ENCODE measurements at places on chromosomes 5 and 9. TPM values are rescaled to one million over a fixed set of nuclear protein-coding genes. Genes with fewer than 3 reads are reported as not detected.

GRCh38 chr9:29640507-29640906 is 2067.2 kb upstream of the C9orf72 start:
- DNase-seq = no peak

- peak; percentile 34 for DNase-seq
Observed at GRCh38 chr5:52693280-52693679, 94.4 kb upstream of the ITGA1 start.

- peak; percentile 58 for DNase-seq
Observed at GRCh38 chr5:7396713-7397454, 946 bp downstream of the ADCY2 start.

SECISBP2 gene
- 104 TPM for total RNA-seq

- DNase-seq = no peak
Observed at GRCh38 chr9:129465834-129466535, 154.9 kb downstream of the C9orf50 start.

MARCOL gene
- not detected for total RNA-seq

All from upper lobe of left lung (tissue), 6 donors.